ENCODE measurements at places on chromosomes 7 and 10. TPM values are rescaled to one million over a fixed set of nuclear protein-coding genes. Genes with fewer than 3 reads are reported as not detected.

DNA sequence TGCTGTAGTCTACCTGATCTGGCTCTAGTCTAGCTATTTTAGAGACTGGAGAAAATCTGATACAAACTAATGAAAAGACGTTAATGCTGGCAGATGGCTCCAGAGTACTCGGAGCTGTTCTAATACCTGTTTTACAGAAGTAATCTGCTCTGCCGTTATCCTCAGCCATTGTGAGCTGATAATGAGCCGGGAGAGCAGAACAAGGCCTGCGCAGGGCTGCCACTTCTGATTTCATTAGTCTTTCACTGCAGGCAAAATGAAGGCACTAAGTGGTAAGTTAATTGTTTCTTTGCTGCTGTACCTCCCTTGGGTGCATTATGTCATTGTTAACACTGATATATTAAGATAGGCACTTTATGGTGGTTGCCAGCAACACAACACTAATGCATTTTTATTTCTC lies 456.4 kb upstream of the PFKP start:
- DNase-seq = no peak

- no peak for DNase-seq
Observed at GRCh38 chr10:71648933-71649320, 70.7 kb downstream of the C10orf105 start.

GRCh38 chr7:116496653-116497052 lies 2.9 kb upstream of the CAV2 start:
- DNase-seq = no peak

DNA sequence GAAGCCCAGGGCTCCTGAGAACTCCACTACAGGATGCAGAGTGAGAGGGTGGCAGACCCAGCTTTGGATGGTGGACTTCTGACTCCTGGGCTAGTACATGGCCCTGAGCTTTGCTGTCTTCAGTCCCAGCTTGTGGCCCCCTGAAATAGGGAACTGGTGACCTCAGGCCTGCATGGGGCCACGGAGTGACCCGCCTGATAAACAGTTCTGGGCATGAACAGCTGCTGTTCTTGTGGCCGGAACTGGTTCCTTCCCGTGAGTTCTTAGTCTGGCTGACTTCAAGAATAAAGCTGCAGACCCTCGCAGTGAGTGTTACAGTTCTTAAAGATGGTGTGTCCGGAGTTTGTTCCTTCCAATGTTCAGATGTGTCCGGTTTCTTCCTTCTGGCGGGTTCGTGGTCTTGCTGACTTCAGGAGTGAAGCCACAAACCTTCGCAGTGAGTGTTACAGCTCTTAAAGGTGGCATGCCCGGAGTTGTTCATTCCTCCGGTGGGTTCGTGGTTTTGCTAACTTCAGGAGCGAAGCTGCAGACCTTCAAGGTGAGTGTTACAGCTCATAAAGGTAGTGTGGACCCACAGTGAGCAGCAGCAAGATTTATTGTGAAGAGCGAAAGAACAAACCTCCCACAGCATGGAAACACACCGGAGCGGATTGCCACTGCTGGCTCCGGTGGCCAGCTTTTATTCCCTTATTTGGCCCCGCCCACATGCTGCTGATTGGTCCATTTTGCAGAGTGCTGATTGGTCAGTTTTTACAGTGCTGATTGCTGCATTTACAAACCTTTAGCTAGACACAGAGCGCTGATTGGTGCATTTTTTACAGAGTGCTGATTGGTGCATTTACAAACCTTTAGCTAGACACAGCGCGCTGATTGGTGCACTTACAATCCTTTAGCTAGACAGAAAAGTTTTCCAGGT lies 268.0 kb downstream of the ZEB1 start:
- no peak for DNase-seq

NXPH1 gene
- total RNA-seq = not detected

HSPB1 gene
- total RNA-seq = 26.1 TPM
